ENCODE measurements at places on chromosomes 7 and 10. TPM values are rescaled to one million over a fixed set of nuclear protein-coding genes. Genes with fewer than 3 reads are reported as not detected.

VWDE gene
- 0.39 TPM for total RNA-seq

VWA2 gene
- 19.5 TPM for total RNA-seq

WDR86 gene
- total RNA-seq: 14.0 TPM

TMEM229A gene
- total RNA-seq: not detected

GRID1 gene
- 2.7 TPM for total RNA-seq

ASIC3 gene
- 0.39 TPM for total RNA-seq

RPEL1 gene
- not detected for total RNA-seq

OPN4 gene
- total RNA-seq: not detected

PDE6C gene
- not detected for total RNA-seq

NAT16 gene
- not detected for total RNA-seq

GRCh38 chr7:100486753-100487446 is 3.2 kb downstream of the NYAP1 start:
- no peak for DNase-seq

DNA sequence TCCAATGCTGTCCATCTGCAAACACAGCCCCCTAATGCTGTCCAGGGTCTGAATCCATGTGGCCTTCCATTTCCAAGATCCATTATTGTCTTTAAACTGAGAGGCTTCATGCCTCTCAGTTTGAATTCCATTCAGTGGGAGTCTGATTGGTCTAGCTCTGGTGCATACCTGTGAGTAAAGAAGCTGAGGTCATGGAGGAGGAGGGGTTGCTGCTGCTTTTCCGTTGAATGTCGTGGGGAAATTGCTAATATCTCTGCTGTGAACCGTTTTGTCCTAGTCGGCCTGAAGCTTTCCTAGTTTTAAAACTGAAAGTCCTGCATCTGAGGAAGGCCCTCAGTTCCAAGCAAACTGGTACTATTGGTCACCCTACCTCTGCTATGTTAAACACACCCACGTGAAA is 17.7 kb downstream of the SH2D4B start:
- DNase-seq: no peak

DNA sequence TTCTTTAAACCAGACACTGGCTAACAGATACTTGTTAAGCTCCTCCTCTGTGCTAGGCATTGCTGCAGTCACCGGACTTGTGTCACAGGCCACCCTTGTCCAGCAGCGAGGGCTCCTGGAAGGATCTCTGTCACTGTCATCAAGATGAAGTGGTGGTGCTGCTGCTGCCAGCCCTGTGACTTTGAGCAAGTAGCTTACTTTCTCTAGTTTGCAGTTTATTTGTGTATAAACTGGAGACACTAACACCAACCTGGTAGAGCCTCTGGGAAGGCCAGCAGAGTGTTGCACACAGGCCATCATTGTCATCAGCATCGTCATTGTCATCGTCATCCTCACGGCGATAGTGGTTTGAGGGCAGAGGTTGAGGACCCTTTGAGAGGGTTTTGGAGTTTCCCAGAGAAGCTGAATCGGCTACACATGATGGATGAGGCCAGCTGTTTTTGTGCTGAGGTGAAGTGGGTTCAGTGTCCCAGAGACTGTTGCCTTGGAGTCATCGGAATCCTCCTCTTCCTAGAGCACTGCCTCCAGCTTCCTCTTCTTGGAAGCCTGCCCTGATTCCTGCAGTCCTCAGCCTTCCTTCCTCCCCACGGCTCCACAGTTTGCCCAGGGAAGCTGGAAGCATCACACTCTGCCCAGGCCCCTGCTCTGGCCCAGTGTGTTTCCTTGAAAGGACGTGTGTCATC is 128.4 kb downstream of the GRK5 start:
- no peak for DNase-seq

DNA sequence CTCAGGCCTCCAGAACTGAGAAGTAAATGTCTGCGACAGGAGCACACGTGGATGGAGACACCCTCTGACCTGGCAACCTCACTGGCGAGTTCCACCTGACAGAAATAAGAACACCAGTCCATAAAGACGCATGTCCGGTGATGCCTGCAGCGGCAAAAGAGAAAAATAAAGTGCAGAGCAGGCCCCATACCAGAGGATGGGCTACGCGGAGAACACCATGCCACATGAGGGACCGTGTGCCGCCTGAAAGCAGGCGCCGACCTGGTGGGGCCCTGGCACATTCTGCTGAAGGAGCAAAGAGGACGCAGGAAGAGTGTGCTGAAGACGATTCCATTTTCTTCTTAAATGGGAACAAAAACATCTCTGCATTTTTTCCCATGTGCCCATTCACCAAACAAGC is 105.0 kb downstream of the VIPR2 start:
- DNase-seq: no peak

DNA sequence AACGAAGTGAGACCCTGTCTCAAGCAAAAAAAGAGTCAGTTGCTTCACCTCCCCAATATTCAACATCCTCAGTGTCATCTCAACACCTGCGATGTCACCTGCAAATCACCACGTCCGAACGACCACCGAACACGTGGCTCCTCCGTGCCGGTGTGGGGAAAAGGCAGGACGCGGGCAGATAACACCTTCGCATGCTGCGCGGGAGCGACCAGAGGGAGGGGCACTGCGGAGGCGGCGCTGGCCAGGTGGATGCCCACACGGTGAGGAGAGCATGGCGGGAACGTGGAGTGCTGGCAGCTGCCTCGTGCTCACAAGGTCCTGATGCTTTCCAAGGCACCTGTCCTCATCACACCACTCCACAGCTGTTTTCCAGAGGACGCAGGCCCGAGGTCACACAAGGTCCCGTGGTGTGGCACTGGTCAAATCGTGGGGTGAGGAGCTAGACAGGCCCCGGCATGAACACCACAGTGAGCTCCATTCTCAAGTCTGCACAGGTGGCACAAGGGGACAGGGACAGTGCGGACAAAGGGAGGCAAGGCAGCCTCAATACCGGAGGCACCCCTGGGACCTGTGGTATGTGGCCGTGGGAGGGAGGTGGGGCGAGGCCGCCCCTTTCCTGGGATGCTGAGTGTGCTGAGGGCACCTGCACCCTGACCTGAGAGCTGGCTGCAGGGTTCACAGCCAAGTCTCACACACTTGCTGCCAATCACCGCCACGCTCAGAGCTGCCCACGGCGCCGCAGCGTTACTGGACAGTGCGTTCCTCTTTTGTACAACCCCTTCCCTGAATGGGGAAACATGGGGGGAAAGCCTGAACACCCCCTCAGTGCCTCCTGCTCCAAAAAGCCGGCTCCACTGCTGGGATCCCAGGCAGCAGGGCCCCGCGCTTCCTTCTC is 13.0 kb downstream of the TUBGCP2 start:
- DNase-seq: no peak

DNA sequence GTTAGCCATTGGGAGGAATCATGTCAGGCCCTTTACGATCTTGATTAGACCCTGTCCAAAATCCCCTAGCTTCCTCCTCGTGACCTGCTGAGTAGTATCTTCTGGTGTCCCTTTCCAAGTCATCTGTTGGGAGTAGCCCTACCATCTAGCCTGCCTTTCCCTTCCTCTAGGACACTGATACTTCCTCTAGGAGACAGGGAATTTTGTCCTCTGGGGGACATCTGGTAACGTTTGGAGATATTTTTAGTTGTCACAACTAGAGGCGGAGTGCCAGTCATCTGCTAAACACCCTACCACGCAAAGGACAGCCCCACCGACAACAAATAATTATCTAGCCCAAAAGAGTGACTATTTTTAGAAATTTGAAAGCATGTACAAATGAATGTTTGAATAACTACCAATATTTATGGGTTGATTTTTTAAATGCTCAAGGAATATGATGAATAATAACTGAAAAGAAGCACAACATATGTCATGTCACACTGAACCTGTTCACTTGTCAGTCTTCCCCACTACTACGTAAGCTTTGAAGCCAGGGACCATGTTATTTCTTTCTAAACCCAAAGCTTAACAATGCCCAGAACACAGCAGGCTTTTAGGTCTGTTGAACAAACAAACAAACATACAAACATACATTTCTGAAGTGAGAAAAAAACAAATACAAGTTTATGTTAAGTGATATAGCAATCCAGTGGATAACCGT is 105.9 kb downstream of the ARHGAP12 start:
- DNase-seq: peak; percentile 79

DNA sequence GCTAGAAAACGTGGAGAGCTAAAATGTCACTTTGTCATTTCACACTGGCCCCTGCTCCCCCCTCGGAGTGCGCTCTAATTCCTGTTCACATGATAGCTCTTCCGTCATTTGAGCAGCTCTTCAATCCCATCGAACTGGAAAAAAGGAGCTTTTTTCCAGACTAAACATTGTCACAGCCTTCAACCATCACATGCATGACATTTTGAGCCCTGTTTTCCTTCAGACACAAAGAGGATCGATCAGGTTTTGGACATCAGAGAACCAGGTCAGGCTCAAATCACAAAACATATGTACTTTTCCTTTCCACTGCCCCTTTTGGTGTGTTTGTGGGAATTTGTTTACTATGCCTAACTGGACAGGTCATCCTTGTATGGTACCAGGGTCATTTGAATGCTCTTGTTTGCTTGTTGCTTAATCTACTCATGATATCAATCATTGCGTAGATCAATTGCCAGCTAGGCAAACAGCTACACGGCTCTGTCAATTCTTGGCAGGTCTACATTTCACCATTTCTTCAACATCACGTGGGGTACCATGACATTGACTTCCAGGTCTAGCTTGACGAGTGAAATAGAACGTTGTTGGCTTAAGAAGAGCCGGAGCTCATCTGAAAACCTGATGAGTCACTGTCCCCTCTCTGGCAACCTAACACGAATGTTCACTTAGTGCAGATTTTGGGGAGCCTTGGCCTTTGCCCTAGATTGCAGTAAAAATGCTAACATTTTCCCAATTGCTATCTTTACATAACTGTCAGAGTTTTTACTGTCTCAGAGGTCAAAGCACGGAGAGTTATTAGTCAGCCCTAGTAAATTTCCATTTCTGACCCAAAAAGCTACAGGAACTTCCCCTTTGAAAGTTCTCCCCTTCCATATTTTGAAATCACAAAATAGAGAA is 87.3 kb downstream of the LYZL2 start:
- no peak for DNase-seq

DNA sequence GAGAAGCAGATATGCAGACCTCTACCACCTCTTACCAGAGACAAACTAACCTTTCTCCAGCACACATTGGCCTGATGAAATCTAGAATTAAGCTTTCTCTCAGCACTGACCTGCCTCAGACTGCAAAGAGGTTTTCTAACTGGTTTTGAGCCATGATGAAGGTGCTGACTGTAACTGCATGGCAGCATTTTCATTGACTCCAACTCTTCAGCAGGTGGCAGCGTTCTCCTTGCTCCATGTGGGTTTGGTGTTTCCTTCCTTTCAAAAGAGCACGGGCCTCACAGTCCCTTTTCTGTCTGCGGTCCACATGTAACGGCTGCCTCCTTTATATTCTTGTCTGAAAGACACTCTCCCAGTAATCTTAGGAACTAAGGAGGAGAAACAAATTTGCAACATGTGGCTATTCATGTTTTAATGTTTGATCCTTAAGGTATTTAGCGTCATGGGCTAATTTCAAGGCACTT is 12.6 kb downstream of the KLLN start:
- peak; percentile 41 for DNase-seq

DNA sequence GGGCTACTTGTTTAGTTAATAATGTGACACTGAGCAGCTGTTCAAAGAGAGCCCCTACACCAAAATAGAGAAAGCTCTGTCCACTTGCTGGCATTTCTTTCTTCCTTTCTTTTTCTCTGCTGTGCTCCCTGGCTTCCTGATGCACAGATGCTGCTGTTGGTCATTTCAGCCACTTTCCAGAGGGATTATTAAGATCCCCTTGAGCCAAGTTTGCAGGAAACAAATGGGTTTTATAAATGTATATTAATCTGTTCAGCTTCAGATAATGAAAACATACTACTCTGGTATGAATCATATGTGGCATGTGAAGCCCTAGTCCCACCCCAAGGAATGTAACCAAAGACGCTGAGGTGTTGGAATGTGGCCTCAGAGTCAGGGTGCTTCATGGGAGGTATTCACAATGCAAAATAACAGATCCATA is 638.2 kb upstream of the FZD8 start:
- DNase-seq: no peak

DNA sequence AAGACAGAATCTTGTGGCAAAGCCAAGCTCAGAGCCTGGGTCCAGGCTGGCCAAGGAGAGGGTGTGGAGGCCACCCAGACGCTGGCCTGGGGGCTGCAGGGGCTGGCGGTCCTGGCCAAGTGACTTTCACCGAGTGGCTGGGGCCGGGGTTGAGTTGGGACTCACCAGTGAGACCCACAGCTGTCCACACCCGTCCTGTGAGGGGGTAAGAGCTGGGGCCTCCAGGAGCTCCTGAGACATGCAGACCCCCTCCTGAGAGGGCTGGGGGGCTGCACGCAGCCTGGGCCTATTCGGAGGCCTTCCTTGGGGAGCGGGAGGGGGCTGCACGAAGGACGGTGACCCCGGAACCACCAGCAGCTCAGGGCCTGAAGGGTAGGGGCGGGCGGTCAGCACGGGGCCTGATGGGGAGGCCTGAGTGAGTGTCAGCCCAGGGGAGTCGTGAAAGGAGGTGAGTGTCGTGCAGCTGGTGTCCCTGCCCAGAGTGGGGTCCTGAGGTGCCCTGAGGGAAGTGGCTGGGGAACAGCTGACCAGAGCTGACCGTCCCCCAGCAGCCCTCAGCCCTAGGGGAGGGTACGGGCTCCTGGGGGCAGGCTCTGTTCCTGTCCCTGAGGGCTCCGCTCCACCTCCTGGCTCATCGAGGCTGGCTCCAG is 100.9 kb downstream of the FOXL3 start:
- DNase-seq: no peak

DNA sequence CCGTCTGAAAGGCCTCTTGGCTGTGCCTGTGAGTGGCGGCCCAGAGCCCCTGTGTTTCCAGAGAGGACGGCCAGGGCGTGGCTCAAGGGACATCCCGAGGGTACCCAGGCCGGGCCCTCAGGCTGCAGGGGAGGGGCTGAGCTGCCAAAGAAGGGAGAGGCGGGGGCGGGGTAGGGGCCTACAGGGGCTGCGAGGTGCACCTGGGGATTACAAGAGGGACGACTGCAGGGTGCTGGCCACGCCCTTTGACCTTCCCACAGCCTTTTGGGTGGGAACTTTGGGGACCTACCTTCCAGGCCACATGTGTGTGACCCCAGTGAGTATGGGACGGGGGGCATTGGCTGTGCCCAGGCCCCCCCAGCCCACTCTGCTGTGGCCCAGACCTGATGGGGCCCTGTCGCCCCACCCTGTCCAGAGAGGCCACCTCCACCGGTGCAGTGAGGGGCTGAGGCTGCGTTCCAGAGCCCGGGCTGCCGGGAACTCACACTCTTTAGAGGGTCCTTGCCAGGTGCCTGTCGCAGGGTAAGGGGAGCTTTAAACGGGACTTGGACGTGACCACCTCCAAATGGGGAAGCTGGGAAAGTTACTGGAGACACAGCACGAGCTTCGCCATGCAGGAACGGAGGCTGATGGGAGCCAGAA is 19.0 kb upstream of the NKX6-2 start:
- no peak for DNase-seq

DNA sequence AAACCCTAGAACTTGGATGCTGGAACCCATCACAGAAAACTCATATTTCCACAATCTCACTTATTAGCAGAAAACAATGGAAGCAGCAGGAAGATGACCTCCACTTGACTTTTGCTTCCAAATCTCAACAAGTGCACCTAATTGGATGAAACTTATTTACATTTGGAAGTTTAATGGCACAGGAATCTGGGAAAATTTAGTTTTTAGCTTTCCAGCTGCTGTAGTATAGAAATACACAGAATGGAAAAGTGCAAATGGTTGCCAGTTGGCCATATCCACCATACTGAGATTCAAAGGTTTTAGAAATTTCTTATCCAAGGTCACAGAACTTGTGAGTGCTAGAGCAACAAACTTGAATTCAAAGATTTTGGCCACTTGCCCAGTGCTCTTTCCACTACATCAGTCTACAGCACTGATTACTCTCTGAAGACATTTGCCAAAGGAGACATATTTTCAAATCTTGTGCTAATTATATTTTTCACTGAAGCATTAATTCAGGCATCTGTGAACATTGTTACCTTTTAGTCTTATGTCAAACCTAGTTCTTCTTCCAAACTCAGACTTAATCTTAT is 9.3 kb upstream of the AHR start:
- DNase-seq: peak; percentile 65
